ENCODE measurements at places on chromosomes 11 and 22.

- no peak for DNase-seq
These were observed 79.1 kb upstream of the WNT7B start for GRCh38 chr22:46055911-46056545.

- no peak for DNase-seq
These were observed 6.5 kb upstream of the ELFN2 start for GRCh38 chr22:37433786-37434185.

DNA sequence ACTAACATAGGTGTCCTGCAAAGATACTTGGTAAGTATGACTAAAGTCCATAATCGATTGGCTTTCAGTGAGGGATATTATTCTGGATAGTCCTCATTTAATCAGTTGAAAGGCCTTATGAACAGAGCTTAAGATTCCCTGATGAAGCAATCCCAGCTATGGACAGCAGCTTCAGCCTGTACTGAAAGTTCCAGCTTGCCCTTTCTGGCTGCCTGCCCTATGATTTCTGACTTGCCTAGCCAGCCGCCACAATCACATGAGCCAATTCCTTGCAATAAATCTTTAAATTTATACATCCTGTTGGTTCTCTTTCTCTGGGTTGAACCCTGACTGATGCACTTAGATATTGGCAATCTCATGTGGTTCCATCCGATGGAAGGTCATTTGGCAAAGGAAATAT, 759.0 kb upstream of the API5 start:
- DNase-seq: no peak

GRCh38 chr22:31048570-31048969, 32.5 kb upstream of the SMTN start:
- no peak for DNase-seq

GRCh38 chr11:83118814-83119213, 38.1 kb upstream of the PCF11 start:
- no peak for DNase-seq

DNA sequence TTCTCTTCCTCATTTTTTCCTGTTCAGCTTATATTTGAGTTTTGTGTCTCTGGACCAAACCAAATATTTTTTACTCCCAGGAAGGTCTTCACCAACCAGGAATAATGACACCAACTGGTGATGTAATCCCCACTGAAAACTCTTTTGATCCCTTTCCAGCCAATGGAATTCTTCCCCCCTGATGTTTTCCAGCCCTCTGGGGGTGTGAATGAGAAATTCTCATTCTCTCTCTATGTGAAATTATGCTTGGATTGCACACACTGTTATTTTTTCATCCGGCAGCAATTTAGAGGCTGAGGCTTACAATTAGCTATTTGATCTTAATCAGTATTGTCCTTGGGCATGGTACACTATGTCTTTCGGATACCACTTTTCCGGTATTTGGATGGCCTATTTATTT, 39.5 kb upstream of the SLC1A2 start:
- no peak for DNase-seq

DNA sequence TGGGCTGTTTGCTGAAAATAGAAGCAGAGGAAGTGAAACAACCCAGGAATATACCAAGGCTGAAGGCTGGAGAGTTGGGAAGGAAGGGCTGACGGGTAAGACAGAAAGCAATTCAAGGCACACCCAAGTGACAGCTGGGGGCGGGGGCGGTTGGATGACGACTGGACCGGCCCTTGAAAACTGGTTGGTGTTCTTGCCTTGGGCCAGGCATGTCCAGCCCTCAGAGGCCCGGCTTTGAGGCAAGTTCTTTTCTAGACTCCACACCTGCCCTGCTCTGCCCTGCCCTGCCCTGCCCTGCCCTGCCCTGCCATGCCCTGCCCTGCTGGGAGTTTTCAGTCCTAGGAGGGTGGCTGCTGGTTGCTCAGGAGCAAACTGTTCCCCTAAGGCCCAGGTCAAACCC, 34.2 kb upstream of the CACNG2 start:
- no peak for DNase-seq

DNA sequence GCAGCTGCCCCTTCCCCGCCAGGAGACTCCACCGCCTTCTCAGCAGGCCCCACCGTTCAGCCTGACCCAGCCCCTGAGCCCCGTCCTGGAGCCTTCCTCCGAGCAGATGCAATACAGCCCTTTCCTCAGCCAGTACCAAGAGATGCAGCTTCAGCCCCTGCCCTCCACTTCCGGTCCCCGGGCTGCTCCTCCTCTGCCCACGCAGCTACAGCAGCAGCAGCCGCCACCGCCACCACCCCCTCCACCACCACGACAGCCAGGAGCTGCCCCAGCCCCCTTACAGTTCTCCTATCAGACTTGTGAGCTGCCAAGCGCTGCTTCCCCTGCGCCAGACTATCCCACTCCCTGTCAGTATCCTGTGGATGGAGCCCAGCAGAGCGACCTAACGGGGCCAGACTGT, 42.6 kb downstream of the PPP2R1B start:
- no peak for DNase-seq

DNA sequence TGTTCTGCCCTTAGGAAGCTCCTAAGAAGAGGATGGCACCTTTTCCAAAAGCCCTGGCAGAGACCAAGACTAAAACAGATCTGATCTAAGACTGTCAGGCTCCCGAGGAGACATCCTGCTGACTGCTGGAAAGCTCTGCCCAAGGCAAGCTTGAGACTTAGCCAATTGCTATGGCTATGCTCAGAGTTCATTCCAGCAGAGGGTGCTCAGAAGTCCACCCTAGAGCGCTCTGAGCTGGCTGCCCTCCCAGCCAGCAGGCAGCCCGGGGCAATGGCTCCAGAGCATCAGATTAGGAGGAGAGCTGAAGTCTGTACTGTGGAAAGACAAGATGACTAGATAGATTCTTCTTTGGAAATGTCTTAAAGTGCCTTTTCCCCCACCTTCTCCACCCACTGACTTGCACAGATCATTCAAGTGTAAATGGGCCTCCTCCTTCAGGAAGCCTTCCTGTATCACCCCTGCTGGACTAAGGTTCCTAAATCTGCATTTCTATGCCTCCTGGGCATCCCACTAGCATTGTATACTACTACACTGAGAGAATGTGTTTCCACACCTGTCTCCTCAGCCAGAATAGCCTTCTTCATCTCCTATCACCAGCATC, 23.4 kb downstream of the LRRC55 start:
- no peak for DNase-seq

- no peak for DNase-seq
These were observed 19.1 kb downstream of the CCDC83 start for GRCh38 chr11:85874265-85874664.

DNA sequence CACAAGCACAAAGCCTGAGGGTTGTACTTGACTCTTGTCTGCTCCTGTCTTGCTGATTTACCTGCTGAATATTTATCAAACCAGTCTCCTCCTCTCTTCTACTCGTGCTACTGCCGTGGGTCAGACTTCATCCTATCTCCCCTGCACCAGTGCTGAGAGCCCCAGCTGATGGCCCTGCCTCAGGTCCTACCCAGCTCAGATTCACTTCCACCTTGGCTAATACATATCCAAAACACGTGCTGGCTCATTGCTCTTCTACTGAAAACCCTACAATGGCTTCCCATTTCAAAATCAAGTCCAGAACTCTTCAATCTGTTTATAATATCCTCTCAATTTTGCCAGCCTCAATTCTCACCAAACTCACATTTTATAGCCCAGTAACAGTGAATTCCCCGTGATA, 48.3 kb downstream of the RAB30 start:
- DNase-seq: no peak

DNA sequence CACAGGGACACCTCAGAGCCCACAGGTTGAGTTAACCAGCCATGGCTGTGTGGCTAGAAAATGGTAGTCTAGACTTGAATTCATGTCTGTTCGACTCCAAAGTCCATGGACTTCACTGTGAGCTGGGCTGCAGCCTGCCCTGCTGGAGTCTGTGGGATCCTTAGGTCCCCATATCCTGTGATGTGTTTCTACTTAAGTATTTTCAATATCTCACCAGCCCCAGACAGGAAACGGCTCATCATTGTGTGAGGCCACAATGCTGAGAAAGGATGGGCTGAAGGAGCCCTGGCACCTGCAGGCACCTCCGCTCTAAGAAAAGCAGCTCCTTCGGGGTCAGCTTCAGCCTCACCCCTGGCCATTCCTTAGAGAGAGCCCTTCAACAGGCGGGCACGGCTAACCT, 93.1 kb downstream of the NAT10 start:
- no peak for DNase-seq

DNA sequence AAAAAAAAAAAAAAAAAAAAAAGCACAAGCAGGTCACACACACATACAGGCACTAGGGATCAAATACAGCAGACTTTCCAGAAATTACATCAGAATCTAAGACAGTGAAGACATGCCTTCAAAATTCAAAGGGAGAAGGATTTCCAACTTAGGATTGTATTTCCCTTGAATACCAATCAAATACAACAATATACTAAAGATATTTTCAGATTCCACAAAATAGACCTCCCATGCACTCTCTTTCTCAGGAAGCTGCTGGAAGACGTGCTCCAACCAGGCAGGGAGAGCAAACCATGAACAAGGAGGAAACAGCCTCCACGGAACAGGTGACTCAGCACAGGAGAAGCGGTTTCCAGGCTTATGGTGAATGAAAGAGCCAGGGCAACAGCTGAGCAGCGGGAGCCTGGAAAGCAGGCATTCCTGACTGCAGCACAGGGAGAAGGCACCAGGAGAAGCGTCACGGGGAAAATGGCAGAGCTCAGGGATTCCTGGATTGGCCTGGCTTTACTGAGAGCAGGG, 32.0 kb downstream of the TMEM184B start:
- no peak for DNase-seq

GRCh38 chr11:27100534-27100933, 59.9 kb downstream of the BBOX1 start:
- peak; percentile 48 for DNase-seq

DNA sequence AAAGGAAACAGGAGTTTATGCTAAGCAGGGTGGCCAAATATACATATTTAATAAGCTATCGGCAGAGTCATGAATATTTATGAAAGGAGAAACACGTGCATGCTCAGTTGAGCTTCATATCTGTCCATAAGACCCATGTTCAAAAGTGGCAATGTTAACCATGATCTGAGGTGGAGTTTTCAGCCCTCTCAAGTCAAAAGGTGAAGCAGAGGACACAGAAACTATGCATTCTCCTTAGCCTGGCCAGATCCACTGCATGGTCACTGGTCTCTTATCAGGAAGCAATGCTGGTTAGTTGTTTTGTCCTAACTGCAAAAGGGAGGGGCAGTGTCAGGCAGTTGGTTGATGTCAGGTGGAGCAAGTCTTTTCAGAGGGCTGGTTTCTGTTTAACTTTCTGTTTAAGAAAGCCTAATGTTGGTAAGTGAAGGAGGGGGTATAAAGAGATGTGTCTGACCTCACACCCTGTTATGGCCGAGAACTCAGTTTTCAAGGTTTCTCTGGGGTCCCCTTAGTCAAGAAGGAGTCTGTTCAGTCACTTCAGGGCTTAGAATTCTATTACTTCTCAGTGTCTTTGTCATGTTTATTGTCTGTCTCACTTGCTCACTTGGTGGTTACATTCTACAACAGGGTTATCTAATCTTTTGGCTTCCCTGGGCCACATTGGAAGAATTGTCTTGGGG, 5.5 kb upstream of the SELENOH start:
- no peak for DNase-seq

DNA sequence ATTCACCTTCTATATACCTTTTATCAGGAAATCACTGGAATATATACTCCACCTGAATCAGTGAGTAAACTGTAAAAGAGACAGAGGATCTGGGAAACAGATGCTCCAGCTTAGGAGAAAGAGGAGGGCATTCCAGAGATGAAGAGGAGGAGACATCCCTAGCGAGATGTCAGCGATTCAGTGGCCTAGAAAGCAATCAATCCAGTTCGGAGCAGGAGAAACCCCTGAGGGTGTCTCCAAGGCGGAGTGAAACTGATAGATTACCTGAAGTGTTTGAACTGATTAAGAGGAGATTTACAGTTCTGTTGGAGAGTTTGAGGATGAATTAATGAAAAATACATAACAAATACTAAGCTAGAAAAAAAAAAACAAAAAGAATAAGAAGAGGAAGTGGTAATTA, 24.5 kb upstream of the TNRC6B start:
- peak; percentile 5 for DNase-seq

GRCh38 chr11:116855413-116855812, 18.0 kb upstream of the APOA1 start:
- no peak for DNase-seq

DNA sequence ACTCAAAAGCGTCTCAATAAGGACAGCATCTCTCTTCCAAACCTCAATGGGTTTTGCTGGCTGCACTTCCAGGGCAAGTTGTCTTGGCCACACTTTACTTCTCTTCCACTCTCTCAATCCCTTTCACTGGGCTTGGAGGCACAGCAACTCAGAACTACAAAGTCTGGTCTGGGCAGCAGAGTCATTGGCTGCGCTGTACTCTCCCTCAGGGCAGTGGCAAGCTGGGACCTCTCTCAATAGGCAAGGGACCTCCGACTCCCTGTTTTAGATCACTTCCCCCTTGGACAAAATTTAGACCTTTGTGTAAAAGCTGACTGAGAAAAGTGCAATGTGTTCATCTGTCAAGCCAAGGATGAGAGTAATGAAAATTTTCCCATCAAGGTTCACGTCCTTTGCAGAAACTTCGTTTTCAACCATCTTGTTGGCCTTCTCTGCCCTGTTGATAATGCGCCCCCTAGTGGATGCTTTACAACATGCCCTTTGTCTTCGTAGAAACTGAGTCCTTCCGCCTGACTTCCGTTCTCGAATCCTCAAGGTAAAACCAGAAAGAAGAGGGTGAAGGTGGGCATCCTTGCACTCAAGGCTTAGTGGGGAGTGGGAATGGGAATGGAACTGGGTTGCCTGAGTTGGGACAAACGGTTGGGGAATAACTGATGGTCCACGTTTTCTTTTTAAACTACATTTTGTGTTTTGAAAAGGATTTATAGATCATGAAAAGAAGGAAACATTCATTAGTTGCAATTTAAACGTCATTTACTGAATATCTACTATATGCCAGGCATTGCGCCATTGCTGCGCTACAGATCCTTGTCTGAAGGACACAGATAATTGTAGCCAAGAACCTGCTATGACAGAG, 99.1 kb downstream of the CD44 start:
- peak; percentile 73 for DNase-seq

DNA sequence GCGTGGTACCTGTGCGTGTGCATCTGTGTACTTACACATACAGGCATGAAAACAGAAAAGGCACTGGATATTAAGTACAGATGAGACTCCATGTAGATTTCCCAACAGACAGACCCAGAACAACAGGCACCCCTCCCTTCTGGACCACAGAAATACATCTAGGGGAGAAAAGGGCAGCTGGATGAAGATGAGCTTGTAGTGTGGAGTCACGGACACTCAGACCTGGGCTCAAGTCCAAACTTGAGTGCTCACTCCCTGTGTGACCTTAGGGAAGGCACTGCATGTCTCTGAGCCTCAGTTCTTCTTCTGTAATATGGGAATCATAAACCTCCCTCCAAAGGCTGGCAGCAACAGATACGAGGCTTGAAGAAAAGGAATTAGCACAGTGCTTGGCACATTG, 108.9 kb downstream of the GALNT18 start:
- DNase-seq: no peak

GRCh38 chr11:27485930-27486773, 13.6 kb upstream of the LGR4 start:
- DNase-seq: peak; percentile 65

Measured in NCI-H2081 (cell line).